ENCODE measurements at places on chromosomes 16 and 17.

GRCh38 chr16:85612191-85612800 lies 826 bp upstream of the GSE1 start:
- peak; percentile 58 for DNase-seq
- H3K36me3 ChIP-seq, result peaks cover 5% of the 10 kb centered on the region
- H3K27me3 ChIP-seq, result no peaks in the 10 kb centered on the region
- H3K4me1 ChIP-seq, result peaks cover 66% of the 10 kb centered on the region
- H3K27ac ChIP-seq, result peak overlapping the region; percentile 72

- no peak overlapping the region for H3K27ac ChIP-seq
- no peak overlapping the region for H3K4me3 ChIP-seq
- DNase-seq, result no peak
- H3K4me1 ChIP-seq, result no peaks in the 10 kb centered on the region
- H3K36me3 ChIP-seq, result no peaks in the 10 kb centered on the region
These were observed 31.3 kb upstream of the ANKRD40CL start for GRCh38 chr17:50798424-50799288.

- DNase-seq, result no peak
- no peaks in the 10 kb centered on the region for H3K36me3 ChIP-seq
- no peaks in the 10 kb centered on the region for H3K4me1 ChIP-seq
- H3K27ac ChIP-seq, result no peak overlapping the region
- no peaks in the 10 kb centered on the region for H3K27me3 ChIP-seq
These were observed 192.7 kb upstream of the TBX2 start for GRCh38 chr17:61206922-61207321.

- no peaks in the 10 kb centered on the region for H3K27me3 ChIP-seq
- DNase-seq, result no peak
- no peak overlapping the region for H3K4me3 ChIP-seq
- no peak overlapping the region for H3K27ac ChIP-seq
- peaks cover 5% of the 10 kb centered on the region for H3K36me3 ChIP-seq
These were observed 18.5 kb downstream of the FCSK start for GRCh38 chr16:70472786-70473433.

- H3K27me3 ChIP-seq, result no peaks in the 10 kb centered on the region
- no peak overlapping the region for H3K4me3 ChIP-seq
- H3K4me1 ChIP-seq, result no peaks in the 10 kb centered on the region
- DNase-seq, result no peak
- H3K27ac ChIP-seq, result no peak overlapping the region
These were observed 45.0 kb upstream of the CLEC3A start for GRCh38 chr16:77977339-77977738.

DNA sequence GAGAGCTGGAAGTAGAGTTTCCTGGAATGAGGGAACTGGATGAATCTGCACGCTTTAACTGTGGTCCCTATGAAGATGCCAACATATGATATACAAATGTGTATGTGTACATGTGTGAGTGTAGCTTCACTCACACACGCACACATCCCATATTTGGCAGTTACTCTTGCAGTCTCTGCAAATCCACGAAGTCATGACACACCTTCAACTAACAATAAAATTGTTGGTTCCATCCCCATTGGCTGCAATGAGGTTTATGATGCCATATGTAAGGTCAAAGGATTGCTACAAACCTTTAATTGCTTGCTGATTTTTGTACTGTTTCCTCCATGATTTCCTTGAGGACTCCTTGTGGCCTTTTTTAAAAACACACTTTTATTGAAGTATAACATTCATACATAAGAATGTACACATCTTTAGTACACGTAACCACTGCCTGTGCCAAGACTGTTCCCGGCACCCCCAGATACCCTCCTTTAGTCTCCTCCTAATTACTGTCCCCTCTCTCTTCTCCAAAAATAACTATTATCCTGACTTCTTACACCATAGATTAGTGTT lies 22.0 kb downstream of the MYO1D start:
- H3K4me3 ChIP-seq, result no peak overlapping the region
- no peaks in the 10 kb centered on the region for H3K4me1 ChIP-seq
- DNase-seq, result no peak
- no peaks in the 10 kb centered on the region for H3K36me3 ChIP-seq
- H3K27ac ChIP-seq, result no peak overlapping the region

GRCh38 chr17:3946711-3947235 lies 17.5 kb downstream of the ATP2A3 start:
- no peak for DNase-seq
- peaks cover 5% of the 10 kb centered on the region for H3K4me1 ChIP-seq
- H3K4me3 ChIP-seq, result no peak overlapping the region
- H3K27ac ChIP-seq, result no peak overlapping the region
- no peaks in the 10 kb centered on the region for H3K27me3 ChIP-seq

DNA sequence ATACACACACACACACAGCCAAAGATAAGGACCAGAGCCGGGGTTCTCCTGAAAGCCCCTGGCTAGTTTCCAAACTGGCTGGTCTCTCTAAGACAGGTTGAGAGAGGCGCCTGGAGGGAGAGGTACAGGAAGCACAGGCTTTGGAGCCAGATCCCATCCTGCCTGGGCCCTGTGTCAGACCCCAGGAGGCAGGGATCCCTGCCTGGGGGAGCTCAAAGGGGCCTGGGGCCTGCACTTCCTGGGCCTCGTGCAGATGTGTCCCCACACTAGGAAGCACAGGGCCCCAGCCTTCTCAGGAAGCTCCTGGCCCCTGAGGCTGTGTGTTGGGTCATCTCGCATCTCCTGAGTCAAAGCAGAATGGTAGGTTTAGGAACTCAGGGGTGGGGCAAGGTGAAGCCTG lies 16.0 kb downstream of the SLC5A10 start:
- H3K27ac ChIP-seq, result no peak overlapping the region
- H3K27me3 ChIP-seq, result no peaks in the 10 kb centered on the region
- H3K4me3 ChIP-seq, result no peak overlapping the region
- H3K4me1 ChIP-seq, result peaks cover 3% of the 10 kb centered on the region
- no peaks in the 10 kb centered on the region for H3K36me3 ChIP-seq

DNA sequence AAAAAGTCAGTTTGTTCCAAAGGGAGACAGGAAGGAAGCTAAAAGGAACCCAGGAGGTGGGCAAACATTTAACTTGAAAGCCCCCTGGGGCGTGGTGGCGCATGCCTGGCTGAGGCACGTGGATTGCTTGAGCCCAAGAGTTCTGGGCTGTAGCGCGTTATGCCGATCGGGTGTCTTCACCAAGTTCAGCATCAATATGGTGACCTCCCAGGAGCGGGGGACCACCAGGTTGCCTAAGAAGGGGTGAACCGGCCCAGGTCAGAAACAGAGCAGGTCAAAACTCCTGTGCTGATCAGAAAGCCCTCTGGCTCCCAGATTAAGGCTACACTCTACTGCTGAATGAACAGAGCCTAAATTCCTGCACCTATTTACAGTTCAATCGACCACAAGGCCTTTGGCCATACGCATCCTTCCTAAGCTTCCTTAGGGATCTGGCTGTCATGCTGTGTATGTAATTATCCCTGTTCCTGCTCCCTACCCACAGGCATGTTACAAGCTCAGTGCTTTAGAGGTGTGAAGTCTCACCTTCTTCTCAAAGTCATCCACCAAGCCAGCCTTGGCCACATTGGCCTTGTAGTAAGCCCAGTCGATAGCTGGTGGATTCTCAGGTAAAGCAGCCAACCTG lies 5.0 kb downstream of the ATP5PD start:
- DNase-seq, result no peak
- H3K36me3 ChIP-seq, result peaks cover 30% of the 10 kb centered on the region
- H3K4me1 ChIP-seq, result peaks cover 30% of the 10 kb centered on the region
- H3K27ac ChIP-seq, result no peak overlapping the region
- H3K4me3 ChIP-seq, result no peak overlapping the region

GRCh38 chr17:42055027-42055426 lies 4.6 kb upstream of the C17orf113 start:
- H3K27ac ChIP-seq, result no peak overlapping the region
- peaks cover 9% of the 10 kb centered on the region for H3K4me1 ChIP-seq
- H3K27me3 ChIP-seq, result peaks cover 29% of the 10 kb centered on the region

GRCh38 chr17:46818929-46819859 lies 702 bp upstream of the WNT3 start:
- DNase-seq, result peak; percentile 45
- no peak overlapping the region for H3K27ac ChIP-seq
- peaks cover 30% of the 10 kb centered on the region for H3K4me1 ChIP-seq
- H3K4me3 ChIP-seq, result peak overlapping the region; percentile 52

DNA sequence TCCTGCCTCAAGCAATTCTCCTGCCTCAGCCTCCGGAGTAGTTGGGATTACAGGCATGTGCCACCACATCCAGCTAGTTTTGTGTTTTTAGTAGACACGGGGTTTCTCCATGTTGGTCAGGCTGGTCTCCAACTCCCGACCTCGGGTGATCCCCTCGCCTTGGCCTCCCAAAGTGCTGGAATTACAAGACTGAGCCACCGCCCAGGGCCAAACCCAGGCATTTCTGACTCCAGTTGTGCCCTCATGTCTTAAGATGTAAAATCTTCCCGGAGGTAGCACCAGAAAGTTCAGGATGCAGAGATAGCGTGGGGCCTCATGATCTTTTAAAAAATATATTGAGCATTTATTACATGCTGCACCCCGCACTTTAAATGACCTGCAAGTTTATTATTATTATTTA lies 12.8 kb upstream of the SMG1 start:
- H3K27ac ChIP-seq, result no peak overlapping the region
- no peaks in the 10 kb centered on the region for H3K36me3 ChIP-seq
- H3K27me3 ChIP-seq, result no peaks in the 10 kb centered on the region
- peaks cover 10% of the 10 kb centered on the region for H3K4me1 ChIP-seq

GRCh38 chr17:601244-601925 lies 113.3 kb downstream of the VPS53 start:
- H3K4me1 ChIP-seq, result peaks cover 12% of the 10 kb centered on the region
- H3K36me3 ChIP-seq, result peaks cover 31% of the 10 kb centered on the region
- no peak for DNase-seq
- H3K27ac ChIP-seq, result no peak overlapping the region
- no peak overlapping the region for H3K4me3 ChIP-seq
- H3K27me3 ChIP-seq, result no peaks in the 10 kb centered on the region

- H3K36me3 ChIP-seq, result no peaks in the 10 kb centered on the region
- no peak overlapping the region for H3K27ac ChIP-seq
- no peaks in the 10 kb centered on the region for H3K4me1 ChIP-seq
- H3K27me3 ChIP-seq, result peaks cover 16% of the 10 kb centered on the region
- DNase-seq, result no peak
- H3K4me3 ChIP-seq, result no peak overlapping the region
These were observed 489.0 kb downstream of the NPIPA7 start for GRCh38 chr16:16867973-16868372.

DNA sequence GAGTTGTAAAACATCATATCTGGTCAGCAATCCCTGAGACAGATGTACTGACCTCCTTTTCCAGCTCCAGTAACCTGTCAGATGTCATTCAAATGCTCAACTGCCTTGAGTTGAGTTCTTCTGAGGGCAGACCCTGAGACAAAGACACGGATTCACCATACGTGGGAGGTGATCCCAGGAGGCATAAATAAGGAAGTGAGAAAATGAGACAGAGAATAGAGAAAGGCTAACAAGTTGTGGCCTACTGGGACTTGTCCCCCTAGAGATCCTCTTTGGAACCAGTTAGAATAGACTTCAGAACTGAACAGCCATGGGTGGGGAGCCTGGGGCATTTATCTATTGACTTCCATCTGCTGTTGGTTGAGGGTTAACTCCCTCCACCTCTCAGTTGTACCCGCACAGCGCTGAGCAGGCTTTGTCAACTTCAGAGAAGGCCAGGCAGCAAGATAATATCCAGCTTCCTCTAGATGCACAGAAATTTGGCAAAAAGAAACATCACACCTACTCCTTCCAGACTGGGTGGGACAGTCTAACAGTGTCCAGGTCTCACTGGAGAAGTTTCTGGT lies 123.0 kb upstream of the DYNLRB2 start:
- H3K27ac ChIP-seq, result no peak overlapping the region
- no peaks in the 10 kb centered on the region for H3K36me3 ChIP-seq
- no peak for DNase-seq
- peaks cover 2% of the 10 kb centered on the region for H3K27me3 ChIP-seq
- no peaks in the 10 kb centered on the region for H3K4me1 ChIP-seq
- H3K4me3 ChIP-seq, result no peak overlapping the region

GRCh38 chr16:86277221-86277620 lies 233.1 kb upstream of the FOXF1 start:
- no peaks in the 10 kb centered on the region for H3K4me1 ChIP-seq
- no peak overlapping the region for H3K4me3 ChIP-seq
- H3K27ac ChIP-seq, result no peak overlapping the region
- no peaks in the 10 kb centered on the region for H3K36me3 ChIP-seq

GRCh38 chr17:19460700-19461099 lies 49.7 kb downstream of the RNF112 start:
- H3K4me1 ChIP-seq, result peaks cover 31% of the 10 kb centered on the region
- H3K27me3 ChIP-seq, result peaks cover 13% of the 10 kb centered on the region
- no peak for DNase-seq
- H3K4me3 ChIP-seq, result no peak overlapping the region
- no peak overlapping the region for H3K27ac ChIP-seq

DNA sequence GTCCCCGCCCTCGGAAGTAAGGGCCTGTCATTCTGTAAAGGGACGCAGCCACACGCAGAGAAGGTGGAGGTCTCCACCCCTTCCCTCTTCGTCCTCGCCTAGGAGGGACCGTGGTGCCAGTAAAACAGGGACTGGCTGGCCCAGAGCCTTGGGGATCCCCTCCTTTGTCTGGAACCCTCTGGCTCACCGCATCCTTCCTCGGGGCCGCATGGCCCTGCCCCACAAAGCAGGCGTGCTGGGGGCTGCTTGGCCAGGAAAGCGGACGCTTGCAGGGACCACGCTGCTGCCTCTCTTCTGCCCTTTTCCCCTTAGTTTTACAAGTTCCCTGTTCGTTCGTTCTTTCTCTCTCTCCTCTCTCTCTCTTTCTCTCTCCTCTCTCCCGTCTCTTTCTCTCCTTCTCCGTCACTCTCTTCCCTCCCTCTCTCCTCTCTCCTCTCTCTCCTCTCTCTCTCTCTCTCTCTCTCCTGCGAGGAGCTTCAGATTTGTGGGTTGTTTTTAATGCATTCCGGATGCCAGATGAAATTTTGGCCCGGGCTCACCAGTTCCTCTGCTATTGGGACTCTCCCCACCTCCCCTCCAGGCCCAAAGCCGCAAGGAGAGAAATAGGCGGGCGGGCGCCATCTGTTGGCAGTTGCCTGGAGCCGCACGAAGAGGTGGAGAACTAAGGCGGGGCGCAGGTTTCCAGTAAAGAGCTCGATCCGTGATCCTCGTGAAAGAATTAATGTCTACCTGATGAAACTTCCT lies 35.1 kb upstream of the CDRT4 start:
- H3K4me3 ChIP-seq, result no peak overlapping the region
- H3K36me3 ChIP-seq, result peaks cover 33% of the 10 kb centered on the region
- DNase-seq, result peak; percentile 79
- peaks cover 9% of the 10 kb centered on the region for H3K4me1 ChIP-seq

GRCh38 chr17:57604771-57605674 lies 140.1 kb downstream of the CCDC182 start:
- H3K27ac ChIP-seq, result peak overlapping the region; percentile 99
- peak; percentile 73 for DNase-seq

DNA sequence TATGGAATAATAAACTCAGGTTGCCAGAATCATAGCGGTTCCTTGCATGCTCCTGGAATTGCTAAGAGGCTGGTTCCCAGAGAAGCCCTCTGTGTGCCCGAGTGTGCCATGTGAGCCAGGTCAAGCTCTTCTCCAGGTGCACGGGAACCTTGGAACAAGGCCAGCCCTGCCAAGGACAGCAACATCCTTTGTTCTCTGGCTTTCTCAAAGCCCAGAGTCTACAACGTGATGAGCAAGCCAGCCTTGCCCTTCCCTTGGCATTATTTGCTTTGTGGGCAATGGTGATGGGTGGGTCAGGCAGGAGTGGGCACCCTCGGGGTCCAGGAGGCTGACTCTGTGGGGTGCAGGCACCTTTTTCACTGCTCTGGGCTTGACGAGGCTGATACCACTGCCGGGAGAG lies 14.2 kb upstream of the SEC14L1 start:
- no peaks in the 10 kb centered on the region for H3K27me3 ChIP-seq
- H3K36me3 ChIP-seq, result no peaks in the 10 kb centered on the region
- H3K4me3 ChIP-seq, result no peak overlapping the region
- H3K27ac ChIP-seq, result no peak overlapping the region
- peaks cover 60% of the 10 kb centered on the region for H3K4me1 ChIP-seq
- DNase-seq, result no peak

Data from activated CD8-positive, alpha-beta T cell treated with anti-CD3 and anti-CD28 coated beads, Interleukin-2, amount 10 ng/mL, durations not matched to agents 7 days and 5 days (primary cell).